ENCODE measurements at places on chromosomes 3 and 15.

- DNase-seq = no peak
Measured at GRCh38 chr15:74403991-74404563, 29.7 kb downstream of the SEMA7A start.

DNA sequence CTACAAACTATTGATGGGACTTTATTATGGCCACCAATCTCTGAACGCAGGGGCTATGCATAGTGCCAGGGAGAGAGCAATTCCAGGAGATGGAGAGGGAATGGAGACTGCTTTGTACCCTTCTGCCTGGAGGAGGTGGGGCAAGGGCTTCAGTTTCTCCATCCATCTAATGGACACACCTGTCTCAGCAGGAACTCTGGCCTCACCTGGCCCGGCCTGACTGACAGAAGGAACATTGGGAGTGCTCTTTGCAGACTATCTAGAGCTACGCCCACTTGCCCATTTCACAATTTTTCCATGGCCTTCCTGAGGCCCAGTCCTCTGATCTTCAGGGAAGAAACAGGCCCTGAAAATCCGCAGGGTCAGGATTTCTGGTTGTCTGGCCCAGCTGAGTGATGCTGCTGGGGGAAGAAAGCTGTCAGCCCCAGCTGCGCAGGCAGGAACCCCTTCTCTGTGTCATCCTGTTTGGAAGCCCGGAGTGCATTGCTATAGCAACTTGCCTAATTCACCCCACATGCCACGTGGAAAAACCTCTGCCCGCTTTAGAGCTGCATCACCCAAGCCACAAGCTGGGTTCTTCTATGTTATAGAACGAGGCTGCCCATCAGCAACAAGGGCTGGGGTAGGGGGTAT, 6.4 kb downstream of the ITGA11 start:
- peak; percentile 85 for DNase-seq

DNA sequence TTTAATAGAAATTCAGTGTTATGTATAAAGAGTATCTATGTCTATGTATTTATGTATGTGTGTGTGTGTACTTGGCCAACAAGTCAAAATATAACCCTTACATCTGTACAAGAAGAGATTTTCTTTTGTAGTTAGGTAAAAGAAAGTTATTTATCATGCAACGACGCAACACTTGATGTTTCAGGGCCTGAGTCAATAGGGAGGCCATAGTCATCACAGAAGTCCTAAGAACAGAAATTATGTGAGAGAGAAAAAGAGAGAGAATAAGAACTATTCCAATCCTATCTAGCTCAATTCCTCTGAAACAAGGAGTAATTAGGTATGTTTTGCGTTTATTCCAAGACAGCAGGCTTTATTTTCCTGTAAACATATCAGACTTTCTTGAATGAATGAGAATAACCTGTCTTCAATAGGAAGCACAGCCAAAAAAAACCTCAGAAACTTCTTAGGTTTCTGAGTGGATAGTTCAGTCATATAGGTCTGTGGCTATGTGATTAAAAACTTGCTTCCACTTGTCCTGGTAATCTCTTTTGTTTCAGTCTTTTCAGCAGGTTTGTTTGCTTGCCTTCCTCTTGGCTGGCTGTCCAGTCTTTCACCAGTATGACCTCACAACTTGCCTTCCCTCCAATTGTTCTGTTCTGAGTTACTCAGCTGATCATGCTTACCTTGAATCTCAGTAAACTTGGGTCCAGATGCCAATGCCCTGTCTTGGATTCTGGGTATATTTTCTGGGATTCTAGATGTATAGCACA, 382.4 kb upstream of the GBE1 start:
- no peak for DNase-seq

- DNase-seq = no peak
Measured at GRCh38 chr15:69888406-69888805, 209.3 kb downstream of the TLE3 start.

GRCh38 chr3:69650066-69650419, 89.2 kb upstream of the MITF start:
- DNase-seq = no peak

Data from osteoblast (primary cell).